ENCODE measurements at places on chromosomes 3 and 15.

DNA sequence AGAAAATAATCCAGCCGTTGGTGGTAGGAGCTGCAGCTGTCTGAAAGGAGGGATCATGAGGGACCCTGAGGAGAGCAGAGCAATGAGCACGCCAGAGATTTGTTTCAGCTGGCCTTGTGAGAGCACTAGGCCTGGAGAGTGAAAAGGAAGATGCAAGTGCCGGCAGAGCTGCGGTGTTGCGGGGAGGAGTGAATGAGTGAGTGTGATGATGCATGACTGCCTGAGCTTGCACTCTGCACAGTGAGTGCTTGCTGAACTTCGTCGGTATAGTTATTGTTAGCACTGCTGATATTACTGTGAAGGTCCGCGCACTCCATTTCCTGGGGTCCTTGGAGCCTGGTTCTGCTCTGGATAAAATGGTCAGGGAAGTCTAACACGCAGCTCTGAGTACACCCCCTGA is 23.2 kb downstream of the EIF1B start:
- no peak for DNase-seq

GRCh38 chr15:54941417-54941816 is 255.3 kb downstream of the RSL24D1 start:
- no peak for DNase-seq

- DNase-seq: no peak
Measured at GRCh38 chr15:51658664-51659063, 22.6 kb upstream of the SCG3 start.

DNA sequence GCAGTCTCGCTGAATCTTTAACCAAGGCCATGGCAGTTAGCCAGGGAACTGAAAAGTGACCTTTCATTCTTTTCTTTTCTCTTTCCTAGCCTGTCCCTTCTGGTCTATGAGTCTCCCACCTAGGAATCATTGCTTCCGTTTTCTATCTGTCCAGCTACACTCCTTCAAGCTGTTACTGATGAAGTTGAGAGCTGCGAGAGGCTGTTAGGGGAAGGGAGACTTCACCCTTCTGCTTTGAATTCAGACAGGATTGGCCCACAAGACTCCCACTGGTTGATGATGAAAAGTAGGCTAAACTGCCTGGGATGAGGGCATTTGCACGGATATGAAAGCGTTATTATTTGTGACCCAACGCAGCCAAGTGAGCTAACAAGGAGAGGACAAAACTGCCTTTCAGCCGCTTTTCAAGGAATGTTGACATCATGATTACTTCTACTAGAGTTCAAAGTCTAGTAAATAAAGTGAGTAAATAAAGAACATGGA is 30.2 kb downstream of the EIF4E3 start:
- DNase-seq: no peak

DNA sequence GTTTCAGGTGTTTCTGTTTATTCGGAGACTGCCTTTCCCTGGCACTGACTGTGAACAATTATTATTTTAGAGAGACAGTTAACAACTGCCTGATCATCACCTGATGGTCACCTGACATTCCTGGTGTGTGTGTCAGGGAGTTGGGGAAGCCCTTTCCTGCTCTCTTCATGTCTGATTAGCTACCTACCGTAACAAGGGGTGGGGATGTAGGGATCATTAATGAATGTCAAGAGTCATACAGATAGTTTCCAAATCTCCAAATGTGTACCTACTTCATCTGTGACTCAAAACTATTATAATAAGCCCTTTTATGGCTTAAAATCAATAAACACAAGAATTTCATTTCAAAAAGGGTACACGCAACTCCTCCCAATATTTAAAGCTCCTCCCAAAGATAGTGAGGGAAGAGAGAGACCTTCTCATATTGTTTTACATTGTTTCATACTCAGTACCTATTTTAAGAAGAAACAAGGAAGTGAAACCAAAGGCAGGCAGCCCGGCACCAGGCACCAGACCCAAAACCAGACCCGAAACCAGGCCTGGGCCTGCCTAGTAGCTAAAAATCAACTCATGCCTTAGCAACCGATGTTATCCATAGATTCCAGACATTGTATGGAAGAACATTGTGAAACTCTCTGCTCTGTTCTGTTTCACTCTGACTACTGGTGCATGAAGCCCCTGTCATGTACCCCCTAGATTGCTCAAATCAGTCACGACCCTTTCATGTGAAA is 844.9 kb upstream of the ALCAM start:
- no peak for DNase-seq

- no peak for DNase-seq
Measured at GRCh38 chr3:153244961-153245360, 82.9 kb downstream of the RAP2B start.

- DNase-seq: no peak
Measured at GRCh38 chr3:116863270-116863770, 153.7 kb downstream of the TUSC7 start.

GRCh38 chr3:169264711-169265110 is 398.8 kb downstream of the MECOM start:
- no peak for DNase-seq

GRCh38 chr15:65791335-65792137 is 557 bp downstream of the DENND4A start:
- no peak for DNase-seq

DNA sequence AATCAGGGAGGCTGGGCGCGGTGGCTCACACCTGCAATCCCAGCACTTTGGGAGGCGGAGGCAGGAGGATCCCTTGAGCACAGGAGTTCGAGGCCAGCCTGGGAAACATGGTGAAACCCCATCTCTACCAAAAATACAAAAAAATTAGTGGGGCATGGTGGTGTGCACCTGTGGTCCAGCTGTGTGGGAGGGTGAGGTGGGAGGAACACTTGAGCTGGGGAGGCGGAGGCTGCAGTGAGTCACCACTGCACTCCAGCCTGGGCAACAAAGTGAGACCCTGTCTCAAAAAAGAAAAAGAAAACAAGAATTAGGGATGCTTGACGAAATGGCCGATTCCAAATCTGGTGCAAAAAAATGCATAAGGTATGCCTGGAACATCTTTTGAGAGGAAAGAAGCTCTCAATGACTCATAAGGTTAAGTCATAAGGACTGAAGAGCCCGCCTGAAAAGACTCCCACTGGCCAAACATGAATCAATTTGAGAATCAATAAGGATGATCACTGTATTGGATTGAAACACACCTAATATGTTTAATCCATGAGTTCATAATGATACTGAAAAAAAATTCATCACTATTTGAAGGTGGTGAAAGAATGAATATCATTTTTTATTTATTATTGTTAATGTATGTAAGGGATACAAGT is 27.7 kb downstream of the BLM start:
- no peak for DNase-seq

DNA sequence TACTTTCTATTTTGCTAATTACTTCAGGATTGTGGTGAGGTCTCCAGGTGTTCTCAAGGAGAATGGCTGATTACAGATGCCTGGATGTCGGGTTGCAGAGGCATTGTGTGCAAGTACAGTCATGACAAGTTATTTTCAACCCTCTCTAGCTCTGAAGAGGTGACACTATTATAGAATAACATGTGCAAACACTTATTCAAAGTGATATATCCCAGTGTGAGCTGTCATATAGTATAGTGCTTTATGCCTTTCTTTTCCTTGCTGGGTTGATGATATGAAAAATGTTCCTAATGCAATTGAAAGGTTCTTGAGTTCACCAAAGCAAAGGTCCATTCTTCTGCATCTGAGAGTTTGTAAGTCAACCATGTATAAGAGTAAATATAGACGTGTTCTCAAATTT is 167.2 kb downstream of the SPATA16 start:
- no peak for DNase-seq

DNA sequence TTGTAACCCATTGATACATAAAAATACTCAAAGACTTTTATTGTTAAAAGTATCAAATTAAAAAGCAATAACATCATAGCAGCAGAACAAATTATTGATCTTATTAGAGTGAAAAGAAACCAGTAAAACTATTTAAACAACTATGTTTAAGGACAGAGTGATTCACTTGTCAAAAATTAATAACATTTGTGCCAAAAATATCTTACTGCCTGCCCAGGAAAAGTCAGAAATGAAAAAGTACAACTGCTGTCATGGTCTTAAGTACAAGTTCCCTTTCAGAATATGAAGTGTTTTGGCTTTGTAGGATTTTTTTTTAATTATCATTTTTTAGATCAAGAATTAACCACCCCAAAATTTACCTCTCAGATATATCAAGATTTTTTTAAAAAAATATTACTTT is 3.4 kb downstream of the IFT57 start:
- no peak for DNase-seq

DNA sequence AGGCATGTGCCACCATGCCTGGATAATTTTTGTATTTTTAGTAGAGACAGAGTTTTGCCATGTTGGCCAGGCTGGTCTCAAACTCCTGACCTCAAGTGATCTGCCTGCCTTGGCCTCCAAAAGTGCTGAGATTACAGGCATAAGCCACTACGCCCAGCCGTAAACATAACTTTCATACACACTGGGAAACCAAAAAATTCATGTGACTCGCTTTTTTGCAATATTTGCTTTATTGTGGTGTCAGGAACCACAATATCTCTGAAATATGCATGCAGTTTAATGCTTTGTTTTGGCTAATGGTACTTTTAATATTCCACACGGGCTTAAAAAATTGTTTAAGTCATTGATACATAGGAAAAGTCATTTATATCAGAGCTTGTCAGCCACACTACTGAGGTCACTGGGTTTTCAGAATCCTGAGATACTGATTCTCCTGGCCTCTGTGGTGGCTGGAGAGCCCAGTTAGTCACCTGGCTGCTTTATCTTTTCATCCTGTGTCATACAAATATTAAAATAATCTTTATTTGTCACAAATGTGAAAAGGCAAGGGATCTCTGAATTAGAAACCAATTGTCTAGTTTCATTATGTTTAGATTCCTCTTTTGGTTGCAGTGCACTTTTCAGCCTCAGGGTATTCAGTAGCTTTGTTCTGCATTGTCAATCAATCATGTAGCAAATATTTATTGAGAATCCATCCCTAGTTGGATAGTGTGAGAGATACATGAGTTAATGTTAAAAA is 10.0 kb downstream of the TMEM62 start:
- DNase-seq: no peak

- no peak for DNase-seq
Measured at GRCh38 chr15:92807971-92808571, 92.1 kb upstream of the CHD2 start.

- DNase-seq: no peak
Measured at GRCh38 chr15:22866079-22866478, 27.6 kb downstream of the NIPA2 start.

GRCh38 chr3:53850895-53851294 is 4.5 kb downstream of the IL17RB start:
- DNase-seq: no peak

- DNase-seq: no peak
Measured at GRCh38 chr3:146203776-146204175, 42.8 kb upstream of the PLOD2 start.

DNA sequence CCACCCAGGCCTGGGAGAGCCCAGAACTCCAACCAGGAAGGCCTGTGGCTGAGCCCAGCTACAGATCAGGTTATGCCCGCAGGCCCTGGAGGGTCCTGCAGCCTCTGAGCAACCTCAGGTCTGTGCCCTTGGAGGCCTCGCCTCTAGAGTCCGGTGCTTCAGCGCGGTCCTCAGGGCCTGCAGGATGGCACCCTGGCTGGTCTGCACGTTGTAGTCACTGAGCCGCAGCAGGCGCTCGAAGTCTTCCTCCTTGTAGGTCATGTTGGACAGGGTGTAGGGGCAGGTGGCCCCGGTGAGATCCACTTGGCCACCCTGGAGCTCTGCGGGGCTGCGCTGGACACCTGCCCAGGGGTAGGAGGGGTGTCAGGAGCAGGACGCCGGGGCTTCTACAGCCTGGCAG is 25.8 kb downstream of the PLA2G4D start:
- no peak for DNase-seq

DNA sequence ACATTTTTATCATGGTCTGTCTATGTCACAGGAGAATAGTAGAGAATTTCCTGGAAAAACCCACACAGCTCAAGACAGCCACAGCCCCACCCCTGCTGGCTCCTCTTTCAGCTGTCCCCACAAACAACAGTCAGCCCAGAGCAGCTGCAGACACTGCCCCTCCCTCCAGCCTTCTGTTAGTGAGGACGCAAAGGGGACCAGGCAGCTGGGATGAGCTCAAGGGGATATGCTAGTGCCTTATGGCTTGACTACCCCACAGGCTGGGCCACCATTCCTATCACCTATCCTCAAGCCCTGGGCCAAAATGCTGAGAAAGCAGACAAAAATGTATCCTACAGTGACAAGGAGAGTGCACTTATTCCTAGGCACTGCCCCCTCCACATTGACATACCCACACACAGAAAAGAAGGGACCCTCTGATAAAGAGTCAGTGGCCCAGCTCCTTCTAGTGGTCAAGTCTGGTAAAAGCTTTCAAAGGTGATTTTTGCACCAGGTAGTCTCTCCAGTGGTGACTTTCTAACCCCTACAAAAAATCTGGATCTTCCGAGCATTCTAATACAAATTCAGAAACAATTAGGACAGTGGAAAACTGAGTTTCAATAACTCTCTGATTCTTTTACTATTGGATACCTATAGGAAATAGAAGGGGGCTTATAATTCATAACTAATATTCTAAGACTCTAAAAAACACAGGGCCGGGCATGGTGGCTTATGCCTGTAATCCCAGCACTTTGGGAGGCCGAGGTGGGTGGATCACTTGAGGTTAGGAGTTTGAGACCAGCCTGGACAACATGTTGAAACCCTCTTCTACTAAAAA is 3.0 kb upstream of the MAP1A start:
- DNase-seq: no peak

DNA sequence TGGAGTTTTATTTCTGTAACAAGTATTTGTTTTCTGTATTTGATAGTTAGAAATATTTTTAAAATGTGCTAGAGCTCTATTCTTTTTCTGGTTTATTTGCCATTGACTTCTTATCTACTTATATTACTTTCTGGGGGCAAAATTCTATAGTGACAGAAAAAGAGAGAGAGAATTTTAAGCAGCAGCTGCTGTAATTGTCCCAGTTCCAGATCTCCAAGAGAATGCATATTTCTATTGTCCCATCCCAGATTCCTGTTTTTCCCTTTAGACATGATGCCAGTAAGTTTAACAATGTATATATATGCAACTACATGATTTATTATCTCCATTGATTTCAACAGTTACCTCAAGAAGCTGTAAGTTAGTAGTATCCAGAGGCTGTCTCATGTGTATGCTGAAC is 541.7 kb upstream of the ZNF385D start:
- DNase-seq: no peak

- DNase-seq: no peak
Measured at GRCh38 chr15:99965376-99965775, 232.1 kb upstream of the LYSMD4 start.

GRCh38 chr3:193240436-193240849 is 579 bp upstream of the PLAAT1 start:
- no peak for DNase-seq

Data from HCT116 (cell line).